Stimulated activated CD8-positive, alpha-beta memory T cell treated with anti-CD3 and anti-CD28 coated beads, Interleukin-4, amount 100 ng/mL, for 4 hours (primary cell): ENCODE measurements at places on chromosomes 11 and 22.

- DNase-seq = no peak
Measured at GRCh38 chr11:110134110-110134509, 40.9 kb downstream of the ZC3H12C start.

DNA sequence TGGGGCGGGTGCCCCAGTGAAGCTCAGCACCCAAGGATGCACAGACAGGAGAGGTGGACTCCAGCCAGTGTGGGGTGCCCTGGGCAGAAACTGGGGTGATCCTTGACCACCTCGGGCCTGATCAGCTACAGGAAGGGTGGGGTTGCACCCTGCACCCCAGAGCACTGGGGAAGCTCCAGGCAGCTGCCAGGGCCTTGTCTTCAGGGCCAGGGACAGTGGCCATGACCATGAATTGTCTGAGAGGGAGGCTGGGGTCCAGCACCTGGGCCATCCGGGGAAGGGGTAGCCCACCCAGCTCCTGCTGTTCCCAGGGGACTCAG, 17.6 kb downstream of the IL17REL start:
- no peak for DNase-seq

GRCh38 chr11:75639762-75640181, 29.1 kb downstream of the MAP6 start:
- DNase-seq = no peak

DNA sequence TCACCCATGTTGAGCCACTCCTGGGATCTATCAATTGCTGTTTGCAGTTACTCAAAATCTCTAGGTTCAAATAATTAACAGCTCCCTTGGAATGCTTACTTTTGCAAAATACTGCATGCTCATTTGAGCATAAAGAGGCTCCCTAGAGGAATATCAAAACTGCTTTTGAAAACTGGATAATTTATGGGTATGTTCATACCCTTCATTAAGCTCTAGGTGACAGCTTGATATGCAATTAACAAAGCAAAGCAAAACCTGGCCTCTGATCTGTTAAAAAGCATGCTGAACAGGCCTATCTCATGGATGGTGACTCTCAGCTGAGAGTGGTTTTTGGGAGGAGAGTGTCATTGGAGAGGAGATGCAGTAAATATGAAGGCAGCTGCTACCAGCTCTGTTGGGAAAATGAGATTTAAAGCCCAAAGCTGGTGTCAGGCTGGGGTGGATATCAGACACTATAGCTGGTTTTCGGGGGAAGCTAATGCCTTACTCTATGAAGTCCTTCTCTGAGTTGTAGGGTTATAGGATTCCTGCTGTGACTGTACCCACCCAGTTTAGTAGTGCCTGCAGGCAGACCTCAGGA, 110.9 kb downstream of the RASSF10 start:
- DNase-seq = no peak

- DNase-seq = no peak
Measured at GRCh38 chr11:107218123-107219013, 200.1 kb upstream of the GUCY1A2 start.

GRCh38 chr22:47445716-47446290, 683.4 kb downstream of the TBC1D22A start:
- no peak for DNase-seq

DNA sequence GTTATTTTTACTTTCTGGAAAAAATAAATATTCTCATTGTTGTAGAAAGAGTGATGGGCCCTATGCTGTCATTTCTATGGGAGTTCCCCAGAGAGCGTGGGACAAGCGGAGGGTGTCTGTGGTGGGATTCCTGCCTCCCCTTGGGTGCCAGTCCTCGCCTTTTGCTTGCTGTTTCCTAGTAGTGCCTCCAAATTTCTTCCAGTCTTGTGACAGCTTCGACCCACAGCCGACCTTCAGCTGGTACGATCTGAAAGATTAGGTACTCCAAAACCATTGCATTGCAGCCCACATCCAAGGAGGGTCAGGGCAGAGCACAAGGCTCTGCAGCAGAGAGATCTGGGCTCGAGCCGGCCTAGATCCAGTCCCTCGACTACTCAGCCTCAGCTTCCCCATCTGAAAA, 58.9 kb upstream of the EMID1 start:
- DNase-seq = no peak

- no peak for DNase-seq
Measured at GRCh38 chr11:10856689-10857458, 979 bp downstream of the ZBED5 start.

DNA sequence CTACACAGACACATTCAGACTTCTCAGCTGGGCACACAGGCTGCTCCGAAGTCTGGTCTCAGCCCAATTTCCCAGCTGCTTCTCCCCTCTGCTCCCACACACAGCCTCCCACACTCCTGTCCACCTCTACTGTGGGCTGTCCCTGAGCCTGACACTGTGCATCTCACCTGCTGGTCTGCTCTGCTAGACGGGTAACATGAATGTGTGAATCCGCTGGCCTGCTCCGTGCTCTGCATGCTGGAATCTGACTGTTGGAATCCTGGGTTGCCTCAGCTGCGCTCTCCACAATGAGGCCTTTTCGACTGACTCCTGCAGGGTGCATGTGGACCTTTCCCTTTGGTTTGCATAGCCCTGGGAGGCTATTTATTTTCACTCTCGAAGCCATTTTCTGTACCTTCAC, 489.5 kb upstream of the B3GAT1 start:
- DNase-seq = no peak
